ENCODE measurements at places on chromosomes 3 and 15.
A peak's percentile ranks its signal among the peaks of the same experiment; 100 is the strongest.

DNA sequence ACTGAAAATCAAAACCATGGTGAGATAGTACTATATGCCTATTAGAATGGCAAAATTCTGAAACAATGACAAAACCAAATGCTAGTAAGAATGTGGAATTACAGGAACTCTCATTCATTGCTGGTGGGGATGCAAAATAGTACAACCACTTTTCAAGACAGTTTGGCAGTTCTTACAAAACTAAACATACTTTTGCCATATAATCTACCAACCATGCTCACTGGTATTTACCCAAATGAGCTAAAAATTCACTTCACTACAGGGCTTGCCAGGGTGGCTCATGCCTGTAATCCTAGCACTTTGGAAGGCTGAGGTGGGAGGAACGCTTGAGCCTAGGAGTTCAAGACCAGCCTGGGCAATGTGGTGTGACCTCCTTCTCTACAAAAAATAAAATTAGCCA is 40.0 kb downstream of the MYO9A start:
- DNase-seq = no peak

- DNase-seq = peak; percentile 76
Measured at GRCh38 chr3:169658311-169658931, 5.1 kb downstream of the MECOM start.

DNA sequence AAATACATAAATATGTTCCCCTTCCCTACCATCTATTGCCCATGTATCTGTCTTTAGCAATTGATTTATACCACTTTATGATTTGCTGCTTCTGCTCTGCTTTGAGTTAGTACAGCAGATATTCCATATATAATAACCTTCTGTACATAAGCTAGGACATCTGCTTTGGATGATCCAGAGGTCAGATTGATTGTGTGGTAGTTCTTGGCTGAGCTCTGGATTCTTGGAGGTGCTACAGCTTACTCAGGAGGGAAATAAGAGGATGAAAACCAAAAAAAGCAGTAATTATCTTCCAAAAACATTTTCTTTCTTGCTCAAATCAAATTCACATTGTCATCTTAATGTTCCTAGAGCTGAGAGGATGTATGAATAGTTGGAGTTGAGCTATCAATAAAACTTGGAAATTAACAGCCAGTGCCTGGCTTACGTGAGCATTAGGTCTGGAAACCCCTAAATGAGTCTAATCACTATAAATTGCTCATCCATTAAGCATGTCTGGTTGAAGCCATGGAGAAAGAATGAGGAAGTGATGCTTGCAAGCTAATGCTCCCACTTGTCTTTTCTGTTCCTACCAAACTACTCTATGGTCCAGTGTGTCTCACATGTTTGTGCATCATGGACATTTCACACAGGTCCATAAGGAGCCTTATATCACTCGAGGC is 36.3 kb upstream of the TMEM42 start:
- DNase-seq = no peak

- peak; percentile 86 for DNase-seq
Measured at GRCh38 chr3:127747751-127748521, 74.4 kb downstream of the MGLL start.

- no peak for DNase-seq
Measured at GRCh38 chr3:117920253-117920898, 1114.3 kb downstream of the IGSF11 start.

DNA sequence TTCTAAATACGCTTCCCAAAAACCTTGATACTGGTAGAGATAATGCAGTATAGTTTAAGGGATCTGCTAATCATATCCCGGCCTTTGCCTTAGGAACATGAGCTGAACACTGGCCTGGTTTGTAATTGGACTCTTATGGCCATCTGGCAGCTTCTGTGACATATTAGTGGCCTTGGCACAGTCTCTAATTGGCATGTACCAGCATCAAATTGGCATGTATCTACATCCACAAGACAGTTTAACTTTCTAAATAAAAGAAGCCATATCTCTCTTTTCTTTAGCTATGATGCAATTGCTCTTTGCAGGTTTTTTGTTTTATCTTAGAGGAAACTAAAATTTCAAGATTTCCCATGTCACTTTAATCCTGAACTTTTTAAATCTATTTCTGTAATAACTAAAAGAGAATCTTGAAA is 44.6 kb upstream of the FILIP1L start:
- no peak for DNase-seq

DNA sequence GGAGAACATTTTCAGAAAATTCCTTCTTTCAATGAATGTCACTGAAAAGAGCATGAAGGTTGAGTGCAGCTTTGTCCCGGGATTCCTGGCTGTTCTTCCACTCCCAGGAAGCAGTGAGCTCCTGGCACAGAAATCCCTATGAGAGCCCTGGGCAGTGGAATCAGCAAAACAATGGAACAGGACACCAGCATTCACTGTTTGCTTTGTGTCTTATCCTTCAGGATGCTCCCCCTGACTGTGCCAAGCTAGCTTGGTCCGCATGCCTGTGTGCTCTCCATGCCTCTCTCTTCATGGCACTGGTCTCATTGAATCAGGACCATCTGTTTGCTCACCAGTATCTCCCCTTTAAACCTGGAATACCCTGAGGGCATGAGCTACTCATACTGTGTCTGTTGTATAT is 102.0 kb upstream of the GADL1 start:
- no peak for DNase-seq

Data from right cardiac atrium (tissue), 5 donors.